Naive thymus-derived CD8-positive, alpha-beta T cell (primary cell): ENCODE measurements at places on chromosomes 13 and 19.

GRCh38 chr19:1130771-1131717 lies 27.2 kb downstream of the GPX4 start:
- DNase-seq = peak; percentile 34
- no peaks in the 10 kb centered on the region for H3K27me3 ChIP-seq
- peaks cover 40% of the 10 kb centered on the region for H3K4me1 ChIP-seq
- peak overlapping the region; percentile 81 for H3K27ac ChIP-seq
- H3K36me3 ChIP-seq = no peaks in the 10 kb centered on the region

DNA sequence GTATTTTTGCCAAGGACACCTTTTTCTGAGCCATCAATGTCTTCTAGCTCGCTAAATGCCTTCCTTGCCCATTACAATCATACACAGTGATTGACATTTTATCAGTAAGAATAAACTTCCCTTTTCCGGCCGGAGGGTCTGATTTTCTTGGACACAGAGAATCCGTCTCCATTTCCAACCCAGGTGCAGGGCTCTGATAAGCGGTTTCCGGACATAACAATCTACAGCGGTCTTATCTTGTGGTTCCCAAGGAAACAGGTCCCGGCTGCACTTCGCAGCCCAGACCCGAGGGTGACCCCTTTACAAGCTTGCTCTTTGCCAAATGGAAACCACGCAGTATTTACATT lies 5.1 kb upstream of the ZNF77 start:
- peak overlapping the region; percentile 95 for H3K27ac ChIP-seq
- H3K4me3 ChIP-seq = peak overlapping the region; percentile 97
- no peaks in the 10 kb centered on the region for H3K27me3 ChIP-seq
- peaks cover 32% of the 10 kb centered on the region for H3K4me1 ChIP-seq
- DNase-seq = no peak

DNA sequence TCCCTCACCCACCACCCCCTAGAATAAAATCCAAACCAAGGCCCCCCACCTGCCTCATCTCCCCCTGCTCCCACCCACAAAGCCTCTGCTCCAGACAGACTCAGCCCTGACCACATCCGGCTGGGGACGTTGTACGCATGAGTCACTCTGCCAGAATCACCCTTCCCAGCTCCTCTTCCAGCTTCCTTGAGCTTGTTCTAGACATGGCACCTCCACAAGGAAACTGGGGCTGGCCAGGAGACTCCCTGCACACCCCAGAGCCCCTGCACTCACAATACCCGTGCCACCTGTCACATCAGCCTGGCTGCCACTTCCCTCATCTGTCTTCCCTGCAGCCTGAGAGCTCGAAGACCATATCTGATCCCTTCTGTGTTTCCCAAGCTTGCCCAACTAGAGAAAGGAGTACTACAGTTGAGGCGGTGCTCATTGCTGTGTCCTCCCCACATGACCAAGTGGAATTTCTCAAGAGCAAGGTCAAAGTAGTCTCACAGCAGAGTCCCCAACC lies 9.7 kb downstream of the DEDD2 start:
- peak overlapping the region; percentile 63 for H3K27ac ChIP-seq
- no peaks in the 10 kb centered on the region for H3K27me3 ChIP-seq
- no peak for DNase-seq
- H3K4me3 ChIP-seq = peak overlapping the region; percentile 57

DNA sequence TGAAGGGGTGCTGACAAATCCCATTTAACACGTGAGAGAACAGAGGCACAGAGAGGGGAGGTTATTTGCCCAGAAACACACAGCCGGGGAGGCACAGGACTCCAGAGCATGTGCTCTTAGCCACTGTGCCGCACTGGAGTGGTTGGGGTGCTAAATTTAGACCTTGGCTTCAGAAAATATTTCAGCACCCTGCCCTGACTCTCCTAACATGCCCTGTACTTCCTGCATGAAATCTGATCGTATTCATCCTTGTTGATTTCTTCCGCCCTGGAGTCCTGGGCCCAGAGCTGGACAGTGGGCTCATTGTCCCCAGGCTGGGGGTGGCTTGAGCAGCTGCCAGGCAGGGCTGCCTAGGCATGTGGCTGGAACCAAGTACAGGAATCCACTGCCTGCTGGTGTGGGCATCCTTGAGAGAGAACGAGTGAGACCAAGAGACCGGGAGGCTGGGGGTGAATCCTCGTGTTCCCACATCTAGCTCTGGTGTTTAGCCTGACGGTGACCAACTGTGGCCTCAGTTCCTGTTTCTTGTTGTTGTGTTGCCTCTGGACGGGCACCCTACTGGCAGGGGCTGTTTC lies 5.3 kb downstream of the SLC27A1 start:
- DNase-seq = no peak
- H3K27me3 ChIP-seq = no peaks in the 10 kb centered on the region
- H3K27ac ChIP-seq = no peak overlapping the region
- peaks cover 19% of the 10 kb centered on the region for H3K4me1 ChIP-seq
- no peaks in the 10 kb centered on the region for H3K36me3 ChIP-seq

DNA sequence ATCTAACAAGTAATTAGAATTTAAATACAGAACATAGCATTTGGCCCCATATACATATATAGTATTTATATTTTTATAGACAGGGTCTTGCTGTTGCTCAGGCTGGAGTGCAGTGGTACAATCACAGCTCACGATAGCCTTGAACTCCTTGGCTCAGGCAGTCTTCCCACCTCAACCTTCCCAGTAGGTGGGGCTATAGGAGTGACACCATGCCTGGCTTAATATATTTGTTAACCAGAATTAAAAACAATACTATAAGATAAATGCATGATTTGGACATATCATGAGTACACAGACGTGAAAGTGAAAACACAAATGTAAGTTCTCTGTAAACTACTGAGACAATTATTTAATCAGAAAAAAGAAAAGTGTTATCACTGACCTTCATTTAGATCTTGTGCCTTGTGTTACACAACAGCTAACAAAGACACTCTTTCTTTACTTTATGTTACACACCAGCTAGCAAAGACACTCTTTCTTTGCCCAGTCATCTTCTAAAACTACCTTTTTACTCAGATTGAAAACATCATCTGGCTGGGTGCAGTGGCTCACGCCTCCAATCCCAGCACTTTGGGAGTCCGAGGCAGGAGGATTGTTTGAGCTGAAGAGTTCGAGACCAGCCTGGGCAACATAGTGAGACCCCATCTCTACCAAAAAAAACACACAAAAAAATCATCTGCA lies 22.6 kb downstream of the CARS2 start:
- H3K27me3 ChIP-seq = no peaks in the 10 kb centered on the region
- no peak overlapping the region for H3K27ac ChIP-seq
- no peak overlapping the region for H3K4me3 ChIP-seq
- peak; percentile 32 for DNase-seq
- peaks cover 5% of the 10 kb centered on the region for H3K4me1 ChIP-seq
- H3K36me3 ChIP-seq = peaks cover 5% of the 10 kb centered on the region

GRCh38 chr19:16804176-16804575 lies 25.0 kb upstream of the SIN3B start:
- no peak overlapping the region for H3K4me3 ChIP-seq
- H3K4me1 ChIP-seq = no peaks in the 10 kb centered on the region
- no peak overlapping the region for H3K27ac ChIP-seq
- no peaks in the 10 kb centered on the region for H3K36me3 ChIP-seq
